ENCODE measurements at places on chromosomes 12 and 14. TPM values are rescaled to one million over a fixed set of nuclear protein-coding genes. Genes with fewer than 3 reads are reported as not detected.

The CCDC184 gene
- total RNA-seq = 3.4 TPM

The RAB2B gene
- 12.8 TPM for total RNA-seq

The IL31 gene
- total RNA-seq = not detected

The PLEKHG7 gene
- 0.10 TPM for total RNA-seq

The SERPINA4 gene
- total RNA-seq = not detected

The KRT71 gene
- total RNA-seq = not detected

The CD9 gene
- total RNA-seq = 248 TPM

The RD3L gene
- not detected for total RNA-seq

The SLC25A21 gene
- total RNA-seq = 0.53 TPM

The PIK3C2G gene
- total RNA-seq = not detected

The IFI27L1 gene
- total RNA-seq = 17.7 TPM

The LRRC10 gene
- not detected for total RNA-seq

The DPPA3 gene
- not detected for total RNA-seq

The PLEKHG3 gene
- 42.5 TPM for total RNA-seq

The C12orf54 gene
- total RNA-seq = not detected

The SLC5A8 gene
- total RNA-seq = not detected

The ALG10 gene
- 4.9 TPM for total RNA-seq

All from A549 treated with RU486 at 1 μM for 4 hours (cell line).